ENCODE measurements at places on chromosomes 6 and 20.

DNA sequence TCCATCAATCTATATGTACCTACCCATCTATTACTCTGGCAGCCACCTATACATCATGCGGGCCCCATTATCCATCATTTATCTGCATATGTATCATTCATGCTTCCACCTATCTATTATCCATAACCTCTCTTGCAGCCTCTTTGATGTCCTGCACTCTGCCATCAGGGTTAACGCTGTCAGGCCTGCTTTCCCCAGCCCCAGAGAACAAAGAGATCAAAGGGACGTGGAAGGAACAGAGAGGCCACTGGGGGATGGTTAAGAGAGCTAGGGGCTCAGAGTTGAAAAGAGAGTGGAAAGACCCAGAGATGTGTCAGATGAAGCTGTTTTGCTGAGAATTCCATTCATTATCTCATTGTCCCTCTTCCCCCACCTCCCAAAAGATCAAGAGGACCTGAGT lies 67.3 kb upstream of the CCDC167 start:
- no peak for DNase-seq

- DNase-seq, result no peak
Measured at GRCh38 chr6:31588871-31589650, 3.0 kb downstream of the LST1 start.

DNA sequence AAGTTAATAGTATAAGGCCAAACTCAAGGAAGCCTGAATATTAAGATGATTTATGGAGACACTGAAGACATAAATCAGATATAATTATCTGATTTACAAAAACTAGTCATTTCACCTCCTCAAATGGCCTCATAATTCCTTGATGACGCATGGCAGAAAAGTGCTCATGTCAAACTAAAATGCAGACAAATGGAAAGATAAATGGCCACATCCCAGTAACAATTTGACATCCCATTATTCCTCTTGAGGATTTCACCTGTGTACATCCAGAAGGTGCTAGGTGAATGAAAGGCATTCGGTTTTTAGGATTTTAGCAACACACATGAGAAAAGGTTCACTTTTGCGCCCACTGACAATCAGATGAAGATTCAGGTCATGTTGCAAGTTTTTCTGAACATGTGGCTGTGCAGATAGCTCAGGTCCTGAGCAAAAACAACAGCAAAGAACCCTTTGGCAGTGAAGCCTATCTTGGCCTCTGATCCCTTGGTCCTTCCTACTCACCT lies 24.2 kb downstream of the SGK1 start:
- DNase-seq, result no peak

GRCh38 chr6:160853946-160854345 lies 137.6 kb upstream of the MAP3K4 start:
- DNase-seq, result no peak

DNA sequence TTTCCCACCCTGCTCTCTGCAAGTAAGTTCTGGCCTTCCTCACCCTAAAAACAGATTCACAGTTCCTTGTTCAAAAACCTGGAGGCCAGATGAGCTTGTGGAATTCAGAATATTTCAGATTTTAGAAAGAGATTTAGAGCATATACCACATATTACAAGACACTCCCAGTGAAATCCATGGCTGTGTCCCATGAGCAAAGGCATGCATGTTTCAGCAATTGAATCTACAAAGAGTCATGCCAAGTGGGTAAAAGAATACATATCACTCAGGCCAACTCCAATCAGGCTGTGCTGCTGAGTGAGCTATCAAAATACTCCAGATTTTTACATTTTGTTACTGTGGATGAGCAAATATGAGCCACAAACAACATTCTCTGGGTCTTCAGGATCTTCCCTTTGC lies 10.2 kb upstream of the NEDD9 start:
- no peak for DNase-seq

DNA sequence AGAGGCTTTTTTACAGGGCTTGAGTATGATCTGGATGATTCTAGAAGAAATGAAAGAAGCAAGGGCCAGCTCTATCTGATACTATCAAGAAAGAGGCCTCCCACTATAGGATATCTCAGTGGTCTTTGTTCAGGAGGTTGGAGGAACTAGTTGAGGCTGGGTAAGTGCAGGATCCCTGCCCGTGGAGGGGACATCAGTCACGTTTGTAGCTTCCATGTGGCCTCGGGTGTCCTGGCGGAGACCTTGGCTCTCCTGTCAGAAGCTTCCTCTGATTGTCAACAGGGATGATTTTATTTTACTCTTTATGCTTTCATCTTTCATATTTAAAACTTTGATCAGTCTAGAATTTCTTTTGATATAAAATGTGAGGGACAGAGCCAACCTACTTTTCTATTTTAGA lies 86.6 kb downstream of the PHACTR3 start:
- no peak for DNase-seq

GRCh38 chr6:16684896-16685554 lies 76.2 kb downstream of the ATXN1 start:
- peak; percentile 83 for DNase-seq

GRCh38 chr6:83891586-83891985 lies 32.1 kb downstream of the CYB5R4 start:
- no peak for DNase-seq

DNA sequence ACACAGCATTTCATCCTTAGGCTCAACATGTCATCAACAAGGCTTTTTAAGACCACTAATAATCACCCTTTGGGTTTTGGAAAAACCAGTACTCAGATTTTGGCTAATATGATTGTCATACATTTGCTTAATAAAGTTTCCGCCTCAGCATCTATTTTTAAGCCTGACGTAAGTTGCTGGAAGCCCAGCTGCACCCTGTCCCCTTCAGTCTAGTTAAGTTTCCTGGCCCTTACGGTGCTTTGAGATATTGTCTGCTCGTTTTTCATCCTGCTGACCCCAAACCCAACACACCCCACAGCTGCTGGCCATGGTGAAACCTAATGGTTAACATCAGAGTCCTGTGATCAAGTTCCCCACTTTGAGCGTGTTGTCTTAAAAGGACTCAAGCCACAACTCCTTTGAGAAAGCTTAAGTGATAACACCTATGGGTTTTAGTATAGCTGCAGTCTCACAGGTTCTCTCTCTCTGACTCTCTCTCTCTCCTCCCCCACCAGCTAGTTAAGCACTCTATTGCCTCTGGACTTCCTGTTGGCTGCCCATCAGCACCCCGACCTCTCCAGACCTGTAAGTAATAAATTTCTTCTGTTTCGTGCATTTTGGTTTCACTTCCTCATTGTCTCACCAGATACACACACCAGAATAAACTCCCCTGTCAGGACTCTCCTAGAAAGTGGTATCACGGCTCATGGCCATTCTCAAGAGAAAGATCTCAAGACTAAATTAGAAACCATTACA lies 802.0 kb downstream of the C6orf118 start:
- DNase-seq, result no peak

GRCh38 chr6:14310960-14311359 lies 193.4 kb downstream of the CD83 start:
- DNase-seq, result no peak

DNA sequence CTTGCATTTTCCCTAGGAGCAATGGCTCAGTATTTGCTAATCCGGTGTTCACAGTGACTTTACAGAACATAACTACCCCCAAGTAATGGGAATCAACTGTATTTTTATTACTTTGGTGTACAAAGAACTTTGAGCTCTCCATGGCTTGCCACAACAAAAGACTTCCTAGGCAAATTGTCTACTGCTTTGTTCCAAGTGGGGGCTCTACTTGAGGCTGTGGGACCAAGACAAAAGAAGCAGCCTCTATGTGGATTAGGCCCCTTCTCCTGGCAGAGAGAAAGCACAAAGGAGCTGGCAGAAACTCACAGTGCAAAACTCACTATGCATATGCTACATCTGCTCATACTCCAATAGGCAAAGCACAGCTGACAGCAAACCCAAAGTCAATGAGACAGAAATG lies 853 bp downstream of the WFDC8 start:
- DNase-seq, result no peak

GRCh38 chr6:100886076-100886475 lies 4.9 kb upstream of the ASCC3 start:
- DNase-seq, result peak; percentile 66

GRCh38 chr20:11918981-11919380 lies 1.3 kb downstream of the BTBD3 start:
- DNase-seq, result no peak

DNA sequence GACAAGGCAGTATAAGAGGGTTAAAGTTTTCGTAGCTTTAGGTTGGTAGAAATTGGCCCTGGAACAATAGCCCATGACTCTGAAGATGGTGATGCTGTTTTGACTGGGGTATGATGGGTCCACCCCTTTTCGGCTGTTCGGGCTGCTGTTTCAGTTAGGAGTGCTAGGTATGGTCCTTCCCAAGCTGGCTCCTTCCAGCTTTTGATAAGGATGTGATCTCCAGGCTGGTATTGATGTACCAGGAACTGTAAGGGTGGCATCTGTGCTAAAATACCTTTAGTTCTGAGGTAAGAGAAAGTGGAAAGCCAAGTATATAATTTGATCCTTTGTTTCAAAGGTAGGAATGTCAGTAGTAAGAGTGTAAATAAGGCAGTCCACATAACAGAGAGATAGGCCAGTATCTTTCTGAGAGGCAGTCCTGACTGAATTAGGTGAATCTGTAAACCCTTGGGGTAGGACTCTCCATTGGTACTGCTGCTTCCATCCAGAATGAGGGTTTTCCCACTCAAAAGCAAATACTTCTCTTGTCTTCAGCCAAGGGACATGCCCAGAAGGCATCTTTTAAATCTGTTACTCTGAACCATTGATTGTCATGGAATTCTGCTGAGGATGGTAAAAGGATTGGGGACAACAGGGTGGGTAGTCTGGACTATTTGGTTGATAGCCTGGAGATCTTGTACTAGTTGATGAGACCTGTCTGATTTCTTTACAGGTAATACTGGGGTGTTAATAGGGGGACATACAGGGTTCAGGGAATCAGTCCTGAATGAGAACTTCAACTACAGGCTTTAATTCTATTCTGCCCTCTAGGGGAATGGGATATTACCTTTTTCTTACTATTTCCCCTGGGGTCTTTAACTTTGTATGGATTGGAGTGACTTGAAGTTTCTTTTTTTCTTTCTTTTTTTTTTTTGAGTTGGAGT lies 6.1 kb upstream of the ZNFX1 start:
- DNase-seq, result no peak

DNA sequence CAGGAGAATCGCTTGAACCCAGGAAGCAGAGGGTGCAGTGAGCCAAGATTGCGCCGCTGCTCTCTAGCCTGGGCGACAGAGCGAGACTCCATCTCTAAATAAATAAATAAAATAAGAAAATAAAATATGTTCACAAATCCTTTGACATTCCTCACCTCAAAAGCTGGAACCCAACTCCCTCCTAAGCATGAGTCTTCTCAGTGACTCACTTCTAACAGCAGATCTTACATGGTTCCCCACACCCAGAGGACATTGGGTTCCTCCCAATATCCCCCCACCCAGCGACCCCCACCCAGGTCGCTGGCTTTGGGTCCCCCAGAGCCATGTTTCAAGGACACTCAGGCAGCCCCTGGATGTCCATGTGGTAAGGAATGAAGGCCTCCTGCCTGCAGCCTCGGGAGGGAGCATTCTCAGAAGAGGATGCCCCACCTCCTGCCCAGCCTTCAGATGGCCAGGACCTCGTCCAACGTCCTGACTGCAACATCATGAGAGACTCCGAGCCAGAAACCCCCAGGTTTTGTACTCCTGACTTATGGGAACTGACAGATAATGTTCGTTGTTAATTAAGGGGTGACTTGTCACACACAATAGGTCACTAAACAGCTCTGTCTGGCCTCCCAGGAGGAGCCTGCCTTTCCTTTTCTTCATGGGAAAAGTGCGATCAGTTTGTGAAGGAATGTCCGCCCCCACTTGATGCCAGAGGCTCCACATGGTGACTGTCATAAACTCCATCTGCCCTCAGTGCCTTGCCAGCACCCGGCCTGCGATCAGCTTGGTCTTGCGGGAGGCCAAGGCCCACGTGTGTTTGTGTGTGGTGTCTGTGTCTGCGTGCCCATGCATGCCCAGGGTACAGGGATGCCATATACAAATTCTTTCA lies 10.1 kb upstream of the GMEB2 start:
- no peak for DNase-seq

GRCh38 chr6:24931718-24932691 lies 3.8 kb downstream of the RIPOR2 start:
- peak; percentile 50 for DNase-seq

DNA sequence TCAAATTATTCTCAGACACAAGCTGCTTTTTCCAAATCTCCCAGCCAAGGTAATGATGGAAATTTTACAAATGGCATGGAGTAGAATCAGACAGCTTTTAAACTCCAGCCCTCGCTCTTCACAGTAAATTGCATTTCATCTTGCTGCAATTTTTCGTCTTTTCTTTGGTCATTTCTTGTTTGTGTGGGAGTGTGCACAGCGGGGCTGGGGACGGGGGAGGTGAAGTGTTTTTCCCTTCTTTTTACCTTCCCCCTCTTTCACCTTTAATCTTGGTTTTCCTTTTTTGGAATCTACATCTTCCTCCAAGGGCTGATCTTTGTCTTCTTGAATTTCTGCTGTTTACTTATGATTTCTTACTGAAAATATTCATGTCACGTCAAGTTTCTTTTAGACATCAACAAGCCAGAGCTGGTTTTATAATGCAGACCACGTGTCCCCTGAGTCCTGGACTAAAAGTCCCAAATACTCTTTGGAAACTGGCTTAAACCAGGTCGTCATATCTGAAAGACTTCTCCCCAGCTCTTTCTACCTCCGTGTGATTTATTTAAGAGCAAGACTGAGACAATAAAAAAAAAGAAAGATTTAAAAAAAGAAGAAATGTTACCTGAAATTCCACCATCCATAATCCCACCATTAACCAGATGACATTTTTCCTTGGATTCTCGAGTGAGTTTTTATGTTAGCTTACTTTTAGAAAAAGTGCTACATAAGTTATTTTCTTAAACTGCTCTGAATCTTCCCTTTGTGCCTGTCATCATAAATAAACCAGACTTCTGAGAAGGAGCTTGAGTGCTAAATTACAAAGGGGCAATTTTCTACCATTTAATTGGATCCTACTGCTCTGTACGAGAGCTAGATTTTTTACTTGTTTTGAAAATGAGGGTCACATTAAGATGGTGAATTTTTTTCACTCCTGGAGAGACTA lies 52.0 kb downstream of the MAP3K5 start:
- DNase-seq, result no peak

GRCh38 chr6:52155791-52156576 lies 30.2 kb upstream of the IL17A start:
- DNase-seq, result peak; percentile 42

DNA sequence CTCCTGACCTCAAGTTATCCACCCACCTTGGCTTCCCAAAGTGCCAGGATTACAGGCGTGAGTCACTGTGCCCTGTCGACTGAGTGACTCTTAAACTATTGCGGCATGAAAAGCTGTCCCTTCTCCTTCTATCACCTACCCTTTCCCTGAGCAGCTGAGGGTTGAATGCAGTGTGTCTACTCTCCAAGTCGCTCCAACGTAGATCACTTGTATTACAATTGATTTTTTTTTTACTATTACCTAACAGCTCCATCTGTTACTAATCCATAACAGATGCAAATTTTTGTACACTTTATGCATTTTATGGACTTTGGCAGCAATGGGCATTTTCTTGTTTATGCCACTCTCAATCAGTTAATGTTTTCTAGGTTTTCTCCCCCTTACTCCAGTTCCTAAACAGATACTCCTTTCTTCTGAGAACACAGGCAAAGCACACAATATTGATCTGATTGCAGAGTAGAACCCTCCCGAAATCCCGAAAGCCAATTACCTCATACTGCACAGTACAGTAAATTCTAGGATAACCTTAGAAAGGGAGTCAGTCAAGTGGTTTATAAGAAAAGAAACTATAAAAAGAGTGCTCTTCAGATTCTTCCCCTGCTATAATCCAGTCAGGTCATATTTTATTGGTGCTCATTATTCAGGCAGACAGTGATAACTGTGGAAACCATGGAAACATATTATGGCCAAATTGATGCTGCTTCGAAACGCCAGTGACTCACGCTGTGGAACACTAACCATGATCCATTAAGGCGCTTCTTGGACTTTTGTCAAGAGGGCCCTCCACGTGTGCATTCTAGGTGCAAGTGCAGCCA lies 273.0 kb downstream of the ADGB start:
- no peak for DNase-seq

Measured in ACHN (cell line).